ENCODE measurements at places on chromosomes 7 and 10.
A peak's percentile ranks its signal among the peaks of the same experiment; 100 is the strongest.

GRCh38 chr7:96005271-96005670, 232.9 kb downstream of the DYNC1I1 start:
- DNase-seq: no peak

- DNase-seq: peak; percentile 12
These were observed 73.6 kb downstream of the AHCYL2 start for GRCh38 chr7:129298268-129298893.

DNA sequence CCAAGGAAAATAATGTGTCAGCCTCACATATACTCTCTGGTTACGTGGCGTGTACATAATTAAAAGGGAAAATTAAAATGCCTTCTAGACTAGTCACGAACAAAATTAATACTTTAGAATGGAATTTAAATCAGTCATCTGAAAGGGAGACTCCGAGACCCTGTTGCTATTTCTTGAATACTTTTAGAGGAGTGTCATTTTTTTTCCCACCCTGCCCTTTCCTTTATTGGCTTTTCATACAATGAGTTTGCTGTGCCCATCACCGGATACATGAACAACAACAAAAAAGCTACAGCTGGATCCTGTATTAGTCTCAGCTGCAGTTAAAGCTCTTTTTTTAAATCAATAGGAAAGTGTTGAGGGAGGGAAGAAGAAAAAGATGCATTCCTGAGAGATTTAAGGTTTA, 20.1 kb downstream of the CYTH3 start:
- DNase-seq: peak; percentile 66

DNA sequence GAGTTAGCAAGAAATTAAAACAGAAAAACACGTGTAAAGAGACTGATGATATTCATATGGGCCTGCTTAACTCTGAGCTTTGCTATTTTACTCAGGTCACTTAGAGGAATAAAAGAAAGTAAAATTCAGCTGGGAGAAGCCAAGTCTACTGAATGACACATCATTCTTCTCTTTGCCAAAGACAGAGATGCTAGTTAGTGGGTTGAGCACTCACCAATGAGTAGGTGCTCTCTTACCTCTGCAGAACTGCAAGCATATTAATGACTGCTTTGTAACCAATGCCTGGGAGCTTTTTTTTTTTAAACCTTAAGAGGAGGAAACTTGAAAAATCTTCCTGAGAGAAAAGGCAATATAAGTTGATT, 44.8 kb upstream of the BAMBI start:
- no peak for DNase-seq

- no peak for DNase-seq
These were observed 307.9 kb upstream of the SP8 start for GRCh38 chr7:21094589-21094988.

- DNase-seq: no peak
These were observed 1.0 kb downstream of the IGFBP3 start for GRCh38 chr7:45919993-45920459.

GRCh38 chr10:89523274-89523673, 12.1 kb downstream of the SLC16A12 start:
- peak; percentile 5 for DNase-seq

GRCh38 chr7:116239434-116239833, 29.1 kb downstream of the TES start:
- DNase-seq: no peak

DNA sequence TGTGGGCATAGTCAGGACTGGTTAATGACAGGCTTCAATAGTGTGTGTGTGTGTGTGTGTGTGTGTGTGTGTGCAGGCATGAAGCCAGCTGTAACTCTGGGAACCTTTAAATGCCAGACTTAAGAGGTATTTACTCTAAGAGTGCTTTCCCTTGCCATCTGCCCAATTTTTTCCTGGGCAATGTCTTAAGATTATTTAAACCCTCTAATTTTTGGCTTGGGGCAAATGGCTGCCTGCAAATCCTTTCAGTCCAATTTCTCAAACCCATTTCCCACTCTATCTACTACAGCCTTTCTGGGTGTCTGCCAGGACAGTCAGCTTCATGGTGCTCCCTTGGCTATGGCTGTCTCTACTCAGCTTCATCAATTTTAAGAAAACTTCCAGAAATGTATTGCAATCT, 62.6 kb upstream of the C1GALT1 start:
- no peak for DNase-seq
